LNCaP clone FGC (cell line): ENCODE measurements at places on chromosomes 5 and 9.

- no peak for DNase-seq
These were observed 36.4 kb downstream of the NXNL2 start for GRCh38 chr9:88571419-88571818.

- no peak for DNase-seq
These were observed 954 bp downstream of the TBCA start for GRCh38 chr5:77774981-77775789.

GRCh38 chr5:180214870-180215770 lies 6.1 kb upstream of the RASGEF1C start:
- DNase-seq = no peak

DNA sequence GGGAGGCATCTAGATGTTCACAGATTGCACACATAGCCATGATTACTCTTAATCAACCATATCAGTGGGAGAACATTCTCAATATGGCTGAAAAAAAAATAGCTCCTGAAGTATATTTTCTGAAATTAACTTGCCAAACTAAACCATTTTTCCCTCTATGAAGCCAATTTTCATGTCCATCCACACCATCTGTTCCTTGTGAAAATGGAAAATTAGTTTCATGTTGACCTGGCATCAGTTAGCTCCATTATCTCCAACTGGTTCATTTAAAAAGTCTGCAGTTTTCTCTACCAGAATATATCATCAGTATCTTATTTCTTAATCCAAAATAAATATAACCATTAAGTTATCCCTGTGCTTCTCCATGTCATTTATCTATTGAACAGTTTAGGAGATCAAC lies 138.8 kb upstream of the CDH10 start:
- DNase-seq = no peak

DNA sequence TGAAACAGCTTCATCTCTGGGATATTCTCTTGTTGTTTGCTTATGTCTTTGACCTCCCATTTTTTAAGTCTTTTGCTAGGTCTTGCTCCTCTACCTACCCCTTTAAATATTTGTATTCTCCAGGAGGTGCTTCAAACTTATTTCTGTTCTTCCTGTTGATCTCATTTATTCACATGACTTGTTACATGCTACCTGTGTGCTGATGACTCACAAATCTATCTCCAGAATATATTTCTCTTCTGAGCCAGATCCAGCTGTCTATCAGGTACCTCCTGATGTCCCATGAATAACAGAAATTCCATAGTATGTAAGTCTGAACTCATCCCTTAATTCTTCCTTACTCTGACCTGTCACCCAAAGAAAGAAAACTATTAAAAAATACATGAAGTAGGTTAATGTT lies 11.0 kb downstream of the NIPBL start:
- DNase-seq = no peak

GRCh38 chr5:62542720-62543119 lies 35.9 kb upstream of the LRRC70 start:
- no peak for DNase-seq

- DNase-seq = no peak
These were observed 1.4 kb upstream of the SUSD1 start for GRCh38 chr9:112176524-112176923.

- no peak for DNase-seq
These were observed 42.4 kb downstream of the RHOBTB3 start for GRCh38 chr5:95773335-95774059.

- no peak for DNase-seq
These were observed 20.9 kb downstream of the DUSP1 start for GRCh38 chr5:172749881-172750633.

DNA sequence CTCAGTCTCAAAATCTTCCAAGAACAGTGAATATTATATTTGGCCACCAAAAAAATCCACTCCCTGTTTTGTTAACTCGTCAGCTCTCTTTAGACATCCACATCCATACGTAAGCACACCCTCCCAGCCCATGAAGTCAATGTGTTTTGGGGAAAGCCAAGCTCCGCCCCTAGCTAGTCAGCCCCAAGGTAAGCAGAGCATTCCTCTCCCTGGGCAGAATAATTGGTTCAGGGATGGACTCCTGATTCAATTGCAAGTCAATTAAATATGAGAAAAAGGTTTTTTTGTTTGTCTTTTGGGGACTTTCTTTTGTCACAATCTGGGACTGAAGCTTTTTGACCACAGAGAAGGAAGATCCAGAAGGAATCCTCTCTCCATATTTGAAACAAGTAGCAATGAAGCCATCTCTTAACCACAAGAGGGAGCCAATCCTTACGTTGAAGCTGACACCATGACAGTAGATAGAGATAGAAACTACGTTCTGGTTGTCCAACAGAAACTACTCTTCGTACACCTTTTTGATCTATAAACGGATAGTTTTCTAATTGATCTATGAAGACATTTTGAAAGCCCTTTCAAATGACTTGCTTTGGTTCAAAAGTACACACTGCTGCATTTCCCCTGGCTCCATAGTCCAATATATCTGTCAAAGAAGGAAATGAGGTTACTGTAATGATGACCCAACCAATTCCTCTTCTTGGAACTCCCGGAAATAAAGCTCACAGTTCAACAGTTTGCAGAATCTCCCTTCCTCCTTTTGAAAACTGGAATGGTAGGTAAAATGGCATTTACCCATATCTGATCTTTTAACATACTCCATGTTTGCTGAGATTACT lies 166.4 kb downstream of the TLE1 start:
- DNase-seq = peak; percentile 32
